EH (cell line): ENCODE measurements at places on chromosomes 2 and 18.

- DNase-seq = peak; percentile 39
These were observed 170.9 kb upstream of the SIX2 start for GRCh38 chr2:45180033-45180746.

- DNase-seq = no peak
These were observed 5.4 kb downstream of the MARS2 start for GRCh38 chr2:197710424-197711042.

DNA sequence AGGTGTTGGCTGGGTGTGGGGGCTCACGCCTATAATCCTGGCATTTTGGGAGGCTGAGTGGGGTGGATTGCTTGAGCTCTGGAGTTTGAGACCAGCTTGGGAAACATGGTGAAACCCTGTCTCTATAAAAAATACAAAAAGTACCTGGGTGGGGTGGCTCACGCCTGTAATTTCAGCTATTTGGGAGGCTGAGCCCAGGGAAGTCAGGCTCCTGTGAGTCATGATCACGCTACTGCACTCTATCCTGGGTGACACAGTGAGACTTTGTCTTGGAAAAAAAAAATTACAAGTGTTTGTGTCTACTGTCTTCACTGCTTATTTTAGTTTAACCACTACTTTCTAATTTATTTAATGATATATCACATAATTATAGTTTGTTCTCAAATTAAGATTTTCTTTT is 62.7 kb upstream of the DOCK10 start:
- DNase-seq = peak; percentile 63

DNA sequence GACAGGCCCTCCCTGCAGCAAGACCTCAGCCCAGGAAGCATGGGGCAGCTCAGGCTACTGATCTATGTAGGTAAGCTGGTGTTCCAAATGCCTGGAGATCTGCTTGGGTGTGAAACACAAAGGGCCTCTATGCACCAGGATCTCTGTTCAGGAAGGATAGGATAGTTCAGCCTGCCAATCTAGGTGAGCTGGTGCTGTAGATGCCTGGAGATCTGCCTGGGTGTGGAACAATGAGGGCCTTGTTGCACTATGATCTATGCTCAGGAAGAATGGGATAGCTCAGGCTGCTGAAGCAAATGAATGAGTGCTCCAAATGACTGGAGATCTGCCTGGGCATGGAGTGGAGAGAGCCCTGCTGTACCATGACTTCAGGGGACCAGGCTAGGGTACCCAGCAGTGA is 48.9 kb upstream of the MYL1 start:
- no peak for DNase-seq

DNA sequence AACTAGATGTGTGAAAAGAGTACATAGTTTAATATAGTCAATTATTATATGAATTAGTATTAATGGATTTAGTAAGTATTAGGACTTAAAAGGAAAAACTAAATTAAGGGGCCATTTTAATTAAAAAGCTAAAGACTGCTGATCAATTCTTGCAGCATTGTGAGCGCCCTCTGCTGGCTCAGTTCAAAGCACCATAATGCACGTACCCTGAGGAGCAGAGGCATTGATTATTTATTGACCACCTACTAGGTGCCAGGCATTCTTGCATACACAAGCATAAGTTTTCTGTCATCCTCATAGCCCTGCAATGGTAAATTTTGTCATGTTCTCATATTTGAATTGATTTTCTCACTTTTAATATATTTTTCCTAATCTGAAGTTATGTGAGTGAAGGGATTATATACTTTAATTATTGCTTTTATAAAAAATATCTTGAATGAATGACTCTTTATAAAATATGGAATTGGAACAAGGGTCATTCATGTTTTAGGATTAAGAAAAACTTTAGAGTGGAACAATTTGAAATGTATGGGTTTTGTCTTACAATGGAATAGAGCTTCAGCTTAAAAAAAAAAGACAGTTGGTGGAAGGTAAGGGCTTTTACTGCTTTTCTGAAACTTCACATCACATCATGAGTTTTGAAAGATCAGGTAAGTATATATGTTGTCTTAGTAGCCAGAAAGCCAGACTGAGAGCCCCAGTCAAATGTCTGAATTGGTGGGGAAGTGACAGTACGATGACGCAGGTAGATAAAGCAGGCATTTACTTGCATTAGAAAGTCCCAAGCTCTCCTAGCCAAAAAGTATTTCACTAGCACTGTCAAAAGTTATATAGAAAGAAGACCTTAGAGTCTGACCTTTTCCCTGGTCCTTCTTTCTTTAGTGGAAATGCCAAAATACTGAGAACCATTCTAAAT is 9.7 kb downstream of the ITGA4 start:
- peak; percentile 55 for DNase-seq

DNA sequence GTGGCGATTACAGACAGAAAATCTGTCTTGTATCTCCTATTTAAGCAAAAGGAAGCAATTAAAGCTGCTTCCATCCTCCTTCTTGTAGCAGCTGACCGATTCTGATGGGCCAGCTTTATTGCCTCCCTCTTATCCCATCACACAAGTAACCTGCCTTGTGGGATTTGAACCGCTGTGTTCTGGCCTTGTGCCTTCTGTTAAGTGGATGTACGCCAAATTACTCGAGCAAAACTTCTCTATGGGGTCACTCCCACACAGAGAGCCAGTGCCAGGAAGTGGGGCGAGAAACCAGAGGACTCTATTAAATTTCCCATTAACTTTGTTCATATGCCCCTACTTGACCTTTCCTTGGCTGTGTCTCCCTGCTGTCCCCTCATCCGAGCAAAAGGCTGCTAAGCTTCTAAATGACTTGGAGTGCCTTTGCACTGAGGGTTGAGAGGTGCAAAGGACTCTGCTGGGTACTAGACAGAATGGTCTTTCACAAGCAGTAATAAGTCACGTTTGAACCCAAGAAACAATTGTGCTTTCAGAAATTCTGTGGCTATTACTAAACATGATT is 672.5 kb downstream of the MBD2 start:
- DNase-seq = no peak

DNA sequence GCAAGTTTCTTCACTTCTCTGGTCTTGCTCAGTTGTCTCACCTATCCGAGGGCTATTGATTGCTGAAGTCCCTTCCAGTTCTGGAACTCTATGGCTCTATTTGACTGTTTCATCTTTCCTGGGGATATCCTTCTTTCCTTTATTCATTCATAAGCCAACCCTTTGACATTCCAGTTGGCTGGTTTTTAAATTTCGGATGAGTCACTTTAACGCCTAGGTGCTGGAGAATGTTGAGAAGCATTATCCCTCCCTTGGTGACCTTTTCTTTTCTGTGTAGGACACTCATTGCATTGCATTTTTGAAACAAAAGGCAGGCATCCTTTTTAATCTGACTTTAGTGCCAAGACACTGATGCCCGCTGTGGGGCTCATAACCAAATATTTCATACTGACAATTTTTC is 307.1 kb downstream of the TSN start:
- DNase-seq = no peak

GRCh38 chr2:126534478-126534877 is 121.5 kb upstream of the GYPC start:
- DNase-seq = no peak

DNA sequence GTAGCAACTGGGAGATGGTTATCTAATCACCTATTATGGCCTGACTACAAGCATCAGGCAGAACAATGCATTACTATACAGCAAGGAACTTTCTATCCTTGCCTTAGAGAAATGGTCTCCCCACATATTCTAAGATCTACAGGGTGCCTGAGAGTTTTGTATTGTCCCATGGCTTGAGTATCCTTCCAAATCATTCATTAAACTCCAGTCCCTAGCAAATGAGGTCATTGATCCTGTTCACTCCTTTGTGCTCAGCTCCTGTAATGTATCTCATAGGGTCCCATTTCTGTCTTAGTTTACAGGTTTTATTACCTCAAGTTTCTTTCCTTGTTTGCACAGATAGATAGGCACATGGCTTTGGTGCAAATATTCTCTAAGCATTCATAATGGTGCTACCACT is 9.0 kb downstream of the HNMT start:
- DNase-seq = no peak

DNA sequence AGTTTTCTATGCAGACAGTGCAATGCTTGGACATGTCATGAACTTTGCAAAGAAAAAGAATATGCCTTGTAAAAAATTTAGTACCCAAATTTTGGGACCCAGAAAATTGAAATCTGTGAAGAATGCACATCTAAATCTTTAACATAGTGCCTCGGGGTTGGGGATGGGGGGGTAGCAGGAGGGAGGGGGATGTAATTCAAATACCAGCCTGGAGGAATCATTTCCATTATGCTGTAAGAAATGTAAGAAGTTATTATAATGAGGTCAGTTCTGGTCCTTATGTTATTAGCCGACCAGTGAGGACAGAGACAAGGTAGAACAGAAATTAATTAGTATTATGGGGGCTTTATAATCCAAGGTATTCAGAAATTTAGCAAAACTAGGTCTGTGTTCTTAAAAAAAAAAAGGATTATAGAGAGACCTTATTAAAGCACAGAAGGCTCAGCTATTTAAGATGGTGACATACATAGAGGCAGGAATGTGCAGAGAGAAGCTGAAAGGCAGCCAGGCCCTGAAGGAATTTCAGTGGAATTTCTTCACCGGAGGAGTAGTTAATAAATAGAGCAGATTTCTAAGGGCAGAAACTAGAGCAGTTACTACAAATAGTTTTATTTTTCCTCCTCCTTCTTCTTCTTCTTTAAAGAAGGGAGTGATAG is 89.0 kb upstream of the RBMS1 start:
- DNase-seq = no peak

DNA sequence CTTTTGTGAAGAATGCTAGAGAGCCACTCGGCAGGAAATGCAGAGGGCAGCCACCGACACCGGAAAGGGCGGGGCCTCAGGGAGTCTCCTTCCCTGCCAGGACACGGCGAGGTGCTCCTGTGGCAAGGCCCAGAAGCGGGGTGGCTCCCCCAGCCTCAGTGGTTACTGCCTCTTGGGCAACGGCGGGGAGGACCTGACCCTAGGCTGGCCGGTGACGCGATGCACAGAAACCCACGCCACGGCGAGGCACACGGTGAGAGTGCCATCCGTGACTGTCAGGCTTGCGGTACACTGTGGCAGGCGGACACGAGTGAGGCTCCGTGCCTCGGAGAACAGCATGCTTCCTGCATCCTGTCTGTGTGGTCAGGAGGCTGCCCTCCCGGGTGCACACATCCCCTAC is 47.8 kb downstream of the ZAP70 start:
- no peak for DNase-seq

GRCh38 chr18:61569176-61569892 is 236.1 kb downstream of the CDH20 start:
- peak; percentile 91 for DNase-seq

GRCh38 chr2:54677476-54678265 is 45.8 kb upstream of the EML6 start:
- DNase-seq = no peak

GRCh38 chr2:96318723-96319122 is 6.4 kb upstream of the ITPRIPL1 start:
- DNase-seq = no peak

- DNase-seq = no peak
These were observed 99.3 kb upstream of the SLC38A11 start for GRCh38 chr2:165054652-165055051.

GRCh38 chr2:69139778-69140670 is 127.0 kb downstream of the ANTXR1 start:
- no peak for DNase-seq

GRCh38 chr2:99865818-99866676 is 276.3 kb downstream of the AFF3 start:
- DNase-seq = peak; percentile 97

DNA sequence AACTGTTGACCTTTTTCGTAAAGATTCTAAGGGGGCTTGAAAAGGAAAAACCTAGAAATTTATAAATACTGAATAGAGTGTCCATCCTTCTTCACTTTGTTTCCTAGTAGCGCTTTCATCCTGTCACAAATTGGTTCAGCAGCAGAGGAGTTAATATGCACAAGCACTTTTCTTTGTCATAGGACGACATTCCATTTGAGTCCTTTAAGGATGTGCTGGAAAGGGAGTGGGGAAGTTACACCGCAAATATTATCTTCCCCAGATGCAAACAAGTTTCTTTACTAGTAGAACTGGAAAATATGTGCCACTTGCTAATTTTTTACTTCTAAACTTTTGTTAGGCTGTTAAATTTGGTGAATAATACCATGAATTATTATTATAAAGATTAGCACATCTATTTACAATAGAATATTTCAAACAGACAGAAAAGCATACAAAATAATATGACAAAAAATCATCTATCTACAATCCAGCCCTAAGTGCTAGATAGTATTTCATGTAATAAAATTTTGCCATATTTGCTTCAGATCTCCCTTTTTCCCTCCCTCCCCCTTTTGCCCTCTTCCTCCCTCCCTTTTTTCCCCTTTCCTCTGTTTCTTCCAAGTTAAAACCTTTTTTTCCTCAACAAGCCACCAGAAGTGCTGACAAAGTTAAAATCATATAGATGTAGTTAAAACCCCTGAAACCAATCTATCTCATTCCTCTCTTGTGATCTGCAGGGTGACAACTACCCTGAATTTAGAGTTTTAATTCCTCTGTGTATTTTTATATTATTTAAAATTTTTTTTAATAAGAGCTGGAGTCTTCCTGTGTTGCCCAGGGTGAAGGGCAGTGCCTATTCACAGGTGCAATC is 50.5 kb upstream of the MAP4K3 start:
- peak; percentile 75 for DNase-seq

- DNase-seq = no peak
These were observed 1175.1 kb upstream of the ACVR2A start for GRCh38 chr2:146669735-146670134.

- DNase-seq = peak; percentile 6
These were observed 10.4 kb upstream of the ST8SIA5 start for GRCh38 chr18:46767217-46767616.

DNA sequence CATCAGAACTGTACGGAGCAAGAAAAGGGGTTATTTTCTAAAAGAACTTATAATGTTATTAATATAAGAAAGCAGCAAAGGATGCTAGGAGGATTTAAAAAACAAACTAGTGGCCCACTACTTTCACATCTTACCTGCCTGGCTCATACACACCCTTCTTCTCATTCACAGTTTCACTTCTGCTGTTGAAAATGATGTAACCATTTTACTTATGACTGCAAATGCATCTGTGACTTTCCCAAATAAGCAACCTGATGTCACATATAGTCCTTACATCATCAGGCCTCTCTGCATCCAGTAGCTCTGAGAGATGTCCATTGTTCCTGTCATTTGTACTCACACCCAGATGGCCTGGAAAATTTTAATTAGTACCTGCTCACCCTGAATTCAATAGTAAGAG is 101.8 kb upstream of the MYO3B start:
- no peak for DNase-seq
